ENCODE measurements at places on chromosomes 6 and 20. TPM values are rescaled to one million over a fixed set of nuclear protein-coding genes. Genes with fewer than 3 reads are reported as not detected.

GRCh38 chr20:43459022-43459942 lies 1.6 kb downstream of the SRSF6 start:
- peak; percentile 26 for DNase-seq

- DNase-seq = no peak
These were observed 36.2 kb upstream of the RNF24 start for GRCh38 chr20:4051413-4052138.

- DNase-seq = no peak
These were observed 48.5 kb downstream of the PTPRK start for GRCh38 chr6:128471907-128472306.

DNA sequence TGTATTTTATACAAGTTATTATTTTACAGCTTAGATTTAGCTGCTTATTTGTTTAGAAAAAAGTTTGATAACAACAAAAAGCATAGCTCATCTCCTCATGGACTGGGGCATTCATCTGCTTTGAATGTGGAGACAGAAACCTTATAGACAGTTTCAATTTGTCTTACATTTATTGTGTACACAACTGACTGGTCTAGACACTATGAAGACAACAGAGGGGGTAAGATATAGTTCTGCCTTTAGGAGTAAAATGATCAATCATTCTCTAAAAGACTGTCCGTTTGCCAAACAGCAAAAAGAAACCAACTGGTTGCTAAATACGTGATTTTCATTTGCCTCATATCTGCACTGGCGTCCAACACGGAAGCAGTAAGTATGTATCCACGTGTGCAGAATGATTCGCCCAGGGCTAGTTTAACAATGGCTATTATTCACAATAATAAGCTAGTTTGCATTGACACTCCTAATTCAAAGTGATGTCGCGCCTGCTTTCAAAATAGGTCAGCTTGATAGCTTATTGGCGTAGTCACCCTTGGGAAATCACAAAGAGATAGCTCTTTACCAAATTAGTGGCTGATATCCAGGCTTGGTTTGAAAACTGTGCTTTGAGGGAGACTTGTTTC lies 153.6 kb downstream of the BMP2 start:
- DNase-seq = no peak

DNA sequence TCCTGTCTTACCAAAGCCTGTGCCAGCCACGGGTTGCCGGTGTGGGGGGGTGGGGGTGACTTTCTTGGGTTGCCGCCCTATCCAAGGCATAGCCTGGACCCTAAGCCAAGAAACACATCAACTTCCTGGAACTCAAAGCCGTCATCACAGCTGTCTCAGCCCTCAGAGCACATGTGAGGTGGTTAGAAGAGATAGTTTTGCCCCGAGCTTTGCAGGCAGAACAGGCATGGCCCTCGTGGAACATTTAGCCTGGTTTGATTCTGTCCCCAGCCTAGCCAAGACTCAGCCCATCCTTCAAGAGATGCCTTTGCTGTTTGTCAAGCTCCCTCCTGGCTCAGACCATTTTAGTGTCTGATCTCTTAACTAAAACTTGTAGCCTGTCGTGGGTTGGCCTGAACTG lies 64.9 kb downstream of the RREB1 start:
- no peak for DNase-seq

DNA sequence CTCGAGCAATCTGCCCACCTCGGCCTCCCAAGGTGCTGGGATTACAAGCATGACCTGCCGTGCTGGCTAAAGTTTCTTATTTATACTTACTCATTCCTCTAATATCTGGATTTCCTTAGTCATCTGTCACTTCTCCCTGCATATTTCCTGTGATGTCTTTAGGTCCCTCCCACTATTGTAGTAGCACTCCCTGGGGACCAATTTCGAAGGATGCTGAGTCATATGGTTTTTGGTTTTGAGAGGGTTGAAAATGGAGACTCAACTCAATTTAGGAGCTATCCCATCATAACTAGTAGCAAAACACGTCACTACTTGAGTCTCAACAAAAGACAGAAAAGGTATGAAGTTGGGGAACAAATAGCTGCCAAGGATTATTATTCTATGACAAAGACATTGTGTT lies 20.2 kb downstream of the MCUR1 start:
- DNase-seq = no peak

DNA sequence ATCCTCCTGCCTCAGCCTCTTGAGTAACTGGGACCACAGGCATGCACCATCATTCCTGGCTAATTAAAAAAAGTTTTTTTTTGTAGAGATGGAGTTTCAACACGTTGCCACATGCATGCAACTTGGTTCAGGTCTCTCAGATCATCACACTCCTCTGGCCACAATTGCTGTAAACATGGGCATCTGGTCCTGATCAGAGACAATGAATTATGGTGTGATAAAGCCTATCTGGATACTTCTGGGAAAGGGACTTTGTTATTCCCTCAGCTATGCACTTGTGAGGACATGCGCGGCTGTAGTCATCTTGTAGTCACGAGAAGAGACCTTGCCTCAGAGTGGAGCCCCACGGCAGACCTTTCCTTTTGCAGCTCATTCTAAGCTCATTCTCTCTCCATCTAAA lies 210.9 kb upstream of the ZFP64 start:
- no peak for DNase-seq

DNA sequence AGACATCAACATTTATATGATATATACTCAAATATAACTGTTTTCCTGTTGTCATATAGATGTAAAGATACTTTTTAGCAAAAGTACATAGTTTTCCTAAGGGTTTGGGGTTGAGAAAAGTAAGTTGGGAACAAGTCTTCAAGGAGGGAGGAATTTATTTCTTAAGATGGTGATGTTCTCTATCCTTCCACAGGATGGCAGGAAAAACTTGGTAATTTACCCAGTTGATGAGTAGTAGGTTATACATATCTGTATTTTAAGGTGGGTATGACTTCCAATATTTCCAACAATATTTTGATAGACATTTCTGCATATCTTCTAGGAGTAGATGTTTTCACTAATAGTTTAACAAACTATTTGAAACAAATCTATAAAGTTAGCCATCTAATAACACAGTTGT lies 254.4 kb downstream of the RIMS1 start:
- no peak for DNase-seq

- no peak for DNase-seq
These were observed 56.6 kb downstream of the HLA-G start for GRCh38 chr6:29884261-29884660.

GRCh38 chr6:3721810-3722621 lies 29.5 kb downstream of the PXDC1 start:
- peak; percentile 49 for DNase-seq

DNA sequence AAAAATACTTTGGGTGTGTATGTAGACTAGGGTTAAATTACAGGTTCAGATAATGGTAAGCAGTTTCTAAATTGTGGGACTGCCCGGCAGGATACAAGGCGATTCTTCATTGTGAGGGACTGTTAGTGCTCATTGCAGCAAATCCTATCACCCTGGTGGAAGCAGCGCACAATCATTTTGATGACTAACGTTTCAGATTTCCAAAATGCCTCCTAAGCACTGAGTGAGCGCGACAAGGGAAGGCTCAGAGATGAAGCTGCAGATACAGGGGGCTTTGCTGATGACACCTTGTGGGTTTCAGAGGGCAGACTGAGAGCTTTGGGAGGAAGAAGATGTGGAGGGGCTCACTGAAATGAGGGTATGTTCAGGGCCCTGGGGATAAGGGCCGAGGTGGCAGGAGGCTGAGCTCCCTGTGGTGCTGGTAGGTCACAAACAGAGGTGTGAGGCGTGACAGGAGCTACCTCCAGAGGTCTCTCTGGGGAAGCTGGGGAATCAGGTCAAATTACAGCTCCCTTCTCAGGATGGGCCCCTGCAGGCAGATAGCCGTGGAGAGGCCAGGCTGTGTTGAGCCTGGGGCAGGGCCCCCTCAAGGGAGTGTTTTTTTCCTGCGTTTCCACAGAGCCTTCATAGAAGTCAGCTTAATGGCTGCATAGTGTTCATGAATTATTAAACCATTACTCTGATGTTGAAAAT lies 84.5 kb upstream of the FYN start:
- no peak for DNase-seq

GRCh38 chr20:10465135-10465534 lies 30.0 kb downstream of the SLX4IP start:
- DNase-seq = no peak

DNA sequence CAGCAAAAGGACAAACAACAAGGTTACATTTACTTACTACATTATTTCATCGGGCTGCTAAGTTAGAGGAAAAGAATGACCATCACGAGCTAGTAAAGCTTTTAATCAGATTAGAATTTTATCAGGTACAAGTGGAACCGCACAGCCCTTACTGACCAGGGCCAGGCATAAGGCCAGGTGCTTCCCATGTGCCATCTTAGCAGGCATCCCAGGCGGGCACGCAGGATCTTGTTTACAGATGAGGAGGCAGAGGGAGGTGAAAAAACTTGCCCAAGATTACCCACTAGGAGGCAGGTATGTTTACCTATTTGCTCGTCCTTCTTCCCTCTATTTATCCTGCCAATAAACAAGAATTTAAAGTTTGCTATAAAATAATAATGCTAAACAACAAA lies 10.7 kb downstream of the EZR start:
- no peak for DNase-seq

GRCh38 chr20:64090165-64090564 lies 6.0 kb upstream of the LKAAEAR1 start:
- DNase-seq = no peak

Gene SPINT4
- not detected for polyA plus RNA-seq

Gene DDO
- polyA plus RNA-seq = 0.60 TPM

Gene NKAIN4
- polyA plus RNA-seq = 20.7 TPM

Gene CYP39A1
- 6.8 TPM for polyA plus RNA-seq

Gene BTNL2
- 3.4 TPM for polyA plus RNA-seq

Gene FAM83C
- polyA plus RNA-seq = not detected

Gene ZNF334
- 56.4 TPM for polyA plus RNA-seq

Gene GUCA1A
- 0.38 TPM for polyA plus RNA-seq

Measured in left kidney (tissue), 8 donors.